Right renal pelvis (tissue), 4 donors: ENCODE measurements at places on chromosomes 7 and 10. TPM values are rescaled to one million over a fixed set of nuclear protein-coding genes. Genes with fewer than 3 reads are reported as not detected.

Gene STK31
- polyA plus RNA-seq: 0.36 TPM

- peak; percentile 34 for DNase-seq
Observed at GRCh38 chr10:97089209-97089870, 96.4 kb downstream of the SLIT1 start.

GRCh38 chr7:77327932-77328628, 88.1 kb downstream of the GSAP start:
- no peak for DNase-seq

DNA sequence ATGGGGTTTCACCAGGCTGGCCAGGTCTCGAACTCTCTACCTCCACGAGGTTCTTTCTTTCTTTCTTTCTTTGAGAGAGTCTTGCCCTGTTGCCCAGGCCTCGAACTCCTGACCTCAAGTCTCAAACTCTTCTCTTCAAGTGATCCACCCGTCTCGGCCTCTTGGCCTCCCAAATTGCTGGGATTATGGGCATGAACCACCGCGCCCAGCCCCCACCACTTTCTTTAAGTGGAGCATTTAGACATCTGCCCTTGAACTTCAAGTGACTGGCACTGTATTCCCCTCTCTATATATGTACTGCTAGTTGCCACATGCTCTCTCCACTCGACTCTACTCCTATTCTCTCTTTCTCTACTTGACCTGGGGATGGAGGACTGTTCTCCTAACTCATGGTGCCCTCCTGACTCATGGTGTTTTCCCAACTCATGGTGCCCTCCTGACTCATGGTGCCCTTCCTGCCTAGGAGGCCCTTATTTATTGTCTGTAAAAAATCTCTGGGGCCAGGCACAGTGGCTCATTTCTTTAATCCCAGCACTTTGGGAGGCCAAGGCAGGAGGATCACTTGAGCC, 19.3 kb upstream of the ACHE start:
- DNase-seq: no peak

GRCh38 chr10:27436710-27437109, 67.4 kb upstream of the RAB18 start:
- no peak for DNase-seq
